ENCODE measurements at places on chromosomes 5 and 9.
A peak's percentile ranks its signal among the peaks of the same experiment; 100 is the strongest.

- no peak for DNase-seq
Measured at GRCh38 chr9:83636813-83637212, 13.9 kb downstream of the IDNK start.

DNA sequence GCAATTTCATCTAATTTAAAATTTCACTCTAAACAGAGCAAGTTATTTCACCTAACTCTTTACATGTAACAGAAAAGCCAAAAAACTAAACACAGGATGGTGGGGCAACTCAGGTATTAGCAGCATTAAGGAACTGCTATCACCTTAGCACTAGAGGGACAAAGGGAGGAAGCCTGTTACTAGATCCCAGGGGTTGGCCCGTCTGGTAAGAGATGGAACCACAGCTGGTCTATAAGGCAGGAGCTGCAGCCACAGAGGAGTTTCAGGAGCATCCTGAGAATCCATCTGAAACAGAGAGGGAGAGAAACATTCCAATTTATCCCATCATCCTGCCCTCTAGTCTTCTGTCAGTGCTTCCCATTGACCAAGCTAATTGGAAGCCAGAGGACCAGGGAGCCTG lies 300.3 kb downstream of the MRPS30 start:
- DNase-seq, result no peak

DNA sequence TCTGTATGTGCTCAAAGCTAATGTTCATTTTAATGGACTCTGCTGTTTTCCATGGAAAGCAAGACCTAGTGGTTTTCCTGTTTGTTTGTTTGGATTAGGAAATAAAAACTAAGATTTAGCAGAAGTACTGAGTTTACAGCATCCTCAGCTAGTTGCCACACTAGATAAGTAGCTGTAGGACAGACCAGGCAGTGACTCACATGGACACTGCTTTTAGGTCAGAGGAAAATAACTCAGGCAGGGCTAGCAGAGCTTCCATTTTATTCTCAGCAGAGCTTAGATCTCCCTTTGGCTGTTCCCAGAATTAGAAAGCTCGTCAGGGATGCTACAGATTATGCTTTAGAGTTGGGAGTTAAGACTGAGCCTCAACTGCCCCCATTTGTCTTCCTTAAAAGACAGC lies 204.4 kb downstream of the SH3GL2 start:
- no peak for DNase-seq

DNA sequence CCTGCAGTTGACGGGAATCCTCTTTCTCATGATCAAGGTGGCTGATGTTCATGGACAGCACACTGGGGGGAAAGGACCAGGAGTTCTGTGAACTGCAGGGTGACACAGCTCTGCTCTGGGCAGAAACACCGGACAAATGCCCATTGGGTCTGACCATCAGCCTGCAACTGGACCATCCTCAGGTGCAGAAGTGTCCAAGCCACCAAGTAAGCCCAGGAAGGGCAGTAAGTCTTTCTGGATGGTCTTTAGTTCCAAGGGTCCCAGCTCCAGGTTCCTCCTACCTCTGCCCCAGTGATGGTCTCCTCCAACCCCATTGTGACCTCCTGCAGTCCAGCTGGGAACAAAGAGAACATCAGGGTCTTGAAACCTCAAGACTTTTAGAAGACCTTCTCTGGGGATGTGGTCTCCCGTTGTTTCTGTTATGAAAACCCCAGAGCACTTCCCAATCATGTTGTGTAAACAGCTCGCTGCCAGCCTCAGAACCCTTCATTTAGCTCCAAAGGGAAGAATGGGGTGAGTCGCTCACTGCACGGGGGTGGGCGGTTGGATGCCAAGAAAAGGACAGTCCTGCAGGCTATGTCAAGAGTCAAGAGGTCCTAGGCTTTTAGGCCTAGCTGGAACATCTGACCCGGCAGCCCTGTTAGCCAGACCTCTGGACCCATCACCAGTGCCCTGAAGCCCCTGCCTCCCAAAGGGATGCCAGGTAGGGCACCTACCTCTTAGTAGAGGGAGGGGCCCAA lies 41.8 kb upstream of the TCF7 start:
- no peak for DNase-seq

DNA sequence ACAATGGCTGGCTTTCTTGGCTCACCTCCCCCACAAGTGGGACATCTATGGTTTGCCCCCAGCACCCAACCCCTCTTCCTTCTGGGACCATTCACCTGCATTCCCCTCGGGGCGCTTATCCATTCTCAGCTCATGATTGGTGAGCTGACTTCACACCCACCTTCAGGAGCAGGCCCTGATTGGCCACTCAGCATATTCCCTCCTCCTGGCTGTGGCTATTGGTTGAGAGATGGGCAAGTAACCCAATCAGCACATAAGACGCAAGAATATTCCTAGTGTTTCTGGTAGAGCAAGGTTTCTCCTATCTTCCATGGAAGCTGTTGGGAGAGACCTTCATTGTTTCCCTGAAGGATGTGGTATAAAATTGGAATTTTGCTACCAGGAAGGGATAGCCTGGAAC lies 22.7 kb upstream of the UNC5A start:
- no peak for DNase-seq

DNA sequence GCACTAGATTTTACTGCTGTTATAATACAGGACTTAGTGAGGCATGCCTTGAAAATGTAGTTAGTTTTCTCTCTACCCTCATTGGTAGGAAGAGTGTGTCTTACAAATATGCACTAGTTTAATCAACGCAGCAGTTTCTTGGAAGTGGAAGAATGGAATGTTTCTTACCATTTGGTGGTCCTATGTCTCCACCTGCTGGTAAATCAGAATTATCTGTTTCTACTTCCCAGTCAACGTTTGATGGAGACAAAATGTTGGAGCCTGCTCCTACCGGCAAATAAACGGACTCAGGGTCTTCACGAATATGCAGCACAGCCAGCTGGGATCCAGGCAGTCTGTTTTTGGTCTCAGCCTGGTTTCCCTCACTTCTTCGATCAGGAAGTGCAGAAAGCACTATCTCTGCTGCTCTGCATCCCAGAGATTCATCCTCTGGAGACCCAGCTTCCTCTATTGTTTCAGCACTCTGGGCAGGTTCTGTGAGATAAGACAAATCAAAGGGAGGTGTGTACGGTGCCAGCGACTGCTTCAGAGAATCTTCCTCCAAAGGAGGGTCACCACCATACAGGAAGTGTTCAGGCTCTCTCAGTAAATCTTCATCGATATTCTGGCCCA lies 59.5 kb upstream of the PCA3 start:
- no peak for DNase-seq

DNA sequence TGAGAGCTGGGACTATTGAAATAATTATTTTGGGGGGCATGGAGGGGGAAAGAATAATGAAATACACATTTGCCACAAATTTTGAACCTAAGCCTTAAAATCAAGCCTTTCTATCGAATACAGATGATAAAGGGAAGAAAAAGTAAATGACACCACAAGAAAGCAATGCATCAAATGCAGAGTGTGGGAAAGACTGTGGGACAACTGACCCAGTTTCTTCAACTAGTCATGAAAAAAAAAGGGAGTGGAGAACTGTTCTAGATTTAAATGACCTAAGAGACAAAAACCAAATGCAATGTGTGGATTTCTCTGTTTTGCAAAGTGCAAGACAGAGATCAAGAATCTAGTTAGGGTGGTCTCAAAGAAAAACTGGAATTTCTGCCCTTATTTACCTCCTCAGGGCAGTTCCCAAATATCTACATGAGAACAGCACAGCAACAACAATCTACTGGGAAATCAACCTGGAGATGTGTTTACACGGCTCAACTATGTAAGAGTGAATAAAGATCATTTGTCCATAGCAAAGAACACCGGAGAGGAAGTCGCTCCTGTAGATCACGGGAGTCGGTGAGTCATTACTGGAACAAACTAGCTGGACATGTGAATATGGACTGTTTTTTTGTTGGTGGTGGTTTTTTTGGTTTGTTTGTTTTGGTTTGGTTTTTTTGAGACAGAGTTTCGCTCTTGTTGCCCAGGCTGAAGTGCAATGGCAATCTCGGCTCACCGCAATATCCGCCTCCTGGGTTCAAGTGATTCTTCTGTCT lies 145.9 kb downstream of the DROSHA start:
- no peak for DNase-seq

DNA sequence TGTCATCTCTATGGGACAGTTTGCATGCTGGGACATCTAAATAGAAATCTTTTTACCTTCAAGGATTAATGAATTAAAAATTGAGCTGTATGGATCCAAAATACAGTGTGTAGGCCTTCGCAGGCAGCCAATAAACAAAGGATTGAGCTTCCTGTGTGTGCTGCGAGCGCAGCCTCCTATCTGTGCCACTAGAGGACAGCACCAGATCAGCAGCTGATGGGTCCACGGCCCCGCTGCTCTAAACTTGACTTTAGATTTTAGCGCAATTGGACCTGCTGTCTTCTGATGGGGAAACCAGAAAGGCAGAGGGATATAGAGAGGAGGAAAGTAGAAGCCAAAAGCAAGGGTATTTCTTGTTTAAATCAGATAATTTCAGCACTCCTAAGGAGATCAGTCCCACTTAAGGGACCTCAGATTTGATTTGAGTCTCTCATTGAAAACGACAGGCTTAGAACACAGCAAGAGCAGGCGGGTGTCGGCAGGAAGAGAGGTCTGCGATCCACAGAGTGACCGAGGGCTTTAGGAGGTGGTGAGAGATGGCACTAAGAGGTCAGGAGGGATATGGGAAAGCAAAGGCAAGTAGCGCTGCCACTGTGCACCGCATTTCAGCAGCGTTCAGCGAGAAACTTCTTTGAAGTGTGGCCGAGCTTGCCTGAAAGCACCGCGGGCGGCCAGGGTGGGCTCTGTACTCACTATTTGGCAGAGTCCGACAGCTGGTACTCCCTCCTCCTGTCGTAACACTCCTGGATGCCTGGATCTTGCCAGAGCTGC lies 214.3 kb downstream of the GNA14 start:
- DNase-seq, result peak; percentile 19

GRCh38 chr5:87114631-87115030 lies 153.1 kb upstream of the RASA1 start:
- no peak for DNase-seq

GRCh38 chr5:2575871-2576270 lies 175.6 kb downstream of the IRX2 start:
- DNase-seq, result no peak

DNA sequence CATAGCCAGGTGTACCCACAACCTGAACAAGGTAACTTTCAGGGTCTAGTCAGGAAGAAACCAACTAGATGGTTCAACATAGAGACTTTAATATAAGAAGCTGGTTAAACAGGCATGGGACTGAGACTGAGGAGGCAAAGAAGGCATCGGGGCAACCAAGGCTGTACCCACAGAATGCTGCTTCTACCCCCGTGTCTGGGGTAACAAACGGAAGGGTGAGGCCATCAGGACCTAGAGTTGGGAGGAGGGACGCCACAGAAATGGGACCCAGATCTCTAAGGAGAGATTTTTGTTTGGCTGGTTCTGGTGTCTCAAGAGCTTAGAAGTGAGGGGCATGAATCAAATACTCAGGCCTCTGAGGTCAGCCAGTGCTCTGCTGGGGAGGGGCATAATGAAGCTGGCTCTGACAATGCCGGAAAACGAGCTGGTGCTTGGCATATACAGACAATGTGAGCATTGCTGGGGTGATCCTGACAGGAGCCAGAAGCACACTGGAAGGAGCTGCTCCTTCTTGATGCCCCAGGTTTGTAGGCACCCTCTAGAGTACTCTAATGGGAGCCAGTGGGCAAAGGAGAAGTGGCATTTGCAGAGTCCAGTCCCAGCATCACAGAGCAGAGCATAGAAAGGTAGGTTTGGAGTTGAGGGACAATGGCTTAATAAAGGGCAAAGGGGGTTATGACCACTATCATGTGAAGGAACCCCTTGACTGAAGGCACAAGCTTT lies 3.7 kb downstream of the MLANA start:
- no peak for DNase-seq

DNA sequence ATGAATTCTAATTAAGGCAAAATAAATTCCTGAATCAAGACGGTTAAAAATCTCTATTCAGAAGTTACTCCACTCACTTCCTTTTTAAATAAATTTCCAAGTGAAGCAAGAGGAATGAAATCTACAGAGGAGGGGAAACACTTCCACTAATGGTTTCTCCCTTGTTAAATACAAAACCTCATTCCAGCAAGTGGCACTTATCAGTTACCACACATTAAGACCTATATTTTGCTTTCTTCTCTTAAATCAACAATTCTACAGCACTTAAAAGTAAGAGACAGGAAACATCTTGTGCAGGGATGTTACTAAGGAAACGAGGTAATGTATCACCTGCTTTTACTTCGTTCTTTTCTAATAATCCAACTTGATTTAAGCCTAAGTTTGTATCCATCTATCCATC lies 172.6 kb downstream of the RAPGEF6 start:
- DNase-seq, result no peak

- DNase-seq, result no peak
Measured at GRCh38 chr9:17521100-17521855, 57.6 kb upstream of the SH3GL2 start.

- DNase-seq, result no peak
Measured at GRCh38 chr9:110069326-110070248, 138.4 kb downstream of the C9orf152 start.

DNA sequence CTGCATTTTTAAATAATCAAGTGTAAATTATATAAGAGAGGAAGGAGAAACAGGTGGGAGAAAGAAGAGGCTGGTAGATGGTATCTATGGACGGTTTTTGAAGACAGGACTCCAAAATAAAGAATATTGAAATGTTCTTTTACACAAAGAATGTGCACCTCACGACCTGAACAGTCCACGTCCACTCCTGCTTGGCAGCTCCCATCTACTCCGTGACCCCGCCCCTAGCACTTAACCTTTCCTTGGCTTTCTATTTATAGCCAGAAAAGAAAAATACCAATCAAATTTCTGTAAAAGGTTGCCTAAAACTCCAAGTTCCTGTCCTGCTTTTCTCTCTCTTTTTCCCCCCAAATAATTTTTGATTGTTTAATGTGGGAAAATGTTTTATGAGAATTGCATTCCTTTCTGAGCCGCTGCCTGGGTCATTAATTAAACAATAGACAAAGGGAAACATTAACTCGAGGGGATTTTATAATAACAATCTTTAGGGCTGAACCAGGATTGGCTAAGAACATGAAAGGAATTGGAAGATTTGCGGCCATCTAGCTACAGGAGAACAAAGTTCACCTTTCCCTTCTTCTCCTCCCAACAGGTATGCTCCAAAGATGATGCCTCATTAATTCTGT lies 173.6 kb upstream of the MAP3K1 start:
- no peak for DNase-seq

- DNase-seq, result no peak
Measured at GRCh38 chr9:70285981-70286598, 27.3 kb downstream of the SMC5 start.

- DNase-seq, result no peak
Measured at GRCh38 chr5:95709967-95710650, 21.0 kb upstream of the RHOBTB3 start.

GRCh38 chr9:137673886-137674285 lies 55.1 kb downstream of the EHMT1 start:
- DNase-seq, result no peak

DNA sequence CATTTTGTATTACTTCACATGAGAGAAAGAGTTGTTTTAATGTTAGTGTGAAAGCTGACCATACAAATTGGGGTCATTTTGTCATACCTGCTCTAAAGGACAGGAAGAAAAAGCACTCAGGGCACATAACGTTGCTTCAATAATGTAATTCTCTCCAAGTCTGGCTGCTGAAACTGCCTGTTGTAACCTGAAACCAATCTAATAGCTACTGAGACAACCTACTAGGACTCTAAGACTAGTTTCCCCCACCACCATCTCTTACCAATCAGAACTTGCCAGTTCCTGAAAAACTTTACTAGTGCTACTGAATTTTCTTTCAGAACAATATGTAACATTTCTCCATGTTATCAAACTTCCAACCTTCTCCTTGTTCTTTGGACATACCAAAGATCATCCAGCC lies 374.7 kb downstream of the PTPRD start:
- DNase-seq, result no peak

GRCh38 chr9:1959371-1959770 lies 55.8 kb upstream of the SMARCA2 start:
- no peak for DNase-seq
